ENCODE measurements at places on chromosomes 2 and 18. TPM values are rescaled to one million over a fixed set of nuclear protein-coding genes. Genes with fewer than 3 reads are reported as not detected.

WDR33 gene
- 28.6 TPM for polyA plus RNA-seq

- no peak for DNase-seq
These were observed 15.6 kb downstream of the RNF144A start for GRCh38 chr2:6932828-6933227.

DNA sequence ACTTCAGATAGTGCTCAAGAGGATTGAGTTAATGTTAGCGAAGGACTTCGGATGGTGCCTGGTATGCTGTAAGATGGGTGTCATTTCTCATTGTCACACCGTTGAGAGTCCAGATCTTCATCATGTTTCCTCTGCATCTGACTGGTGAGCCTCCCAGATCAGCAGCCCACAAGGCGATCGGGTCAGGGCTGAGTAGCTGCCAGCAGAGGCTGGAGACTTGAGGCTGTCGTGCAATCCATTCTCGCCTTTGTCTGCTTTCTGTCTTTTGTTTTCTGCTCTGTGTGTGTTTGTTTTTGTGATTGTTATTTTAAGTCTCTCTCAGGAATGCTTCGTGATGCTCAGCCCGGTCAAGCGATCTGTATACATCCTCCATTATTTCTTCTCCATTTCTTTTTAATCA is 95.8 kb downstream of the TGOLN2 start:
- no peak for DNase-seq

- DNase-seq = no peak
These were observed 1092.3 kb downstream of the BCL11A start for GRCh38 chr2:59461127-59461526.

DNA sequence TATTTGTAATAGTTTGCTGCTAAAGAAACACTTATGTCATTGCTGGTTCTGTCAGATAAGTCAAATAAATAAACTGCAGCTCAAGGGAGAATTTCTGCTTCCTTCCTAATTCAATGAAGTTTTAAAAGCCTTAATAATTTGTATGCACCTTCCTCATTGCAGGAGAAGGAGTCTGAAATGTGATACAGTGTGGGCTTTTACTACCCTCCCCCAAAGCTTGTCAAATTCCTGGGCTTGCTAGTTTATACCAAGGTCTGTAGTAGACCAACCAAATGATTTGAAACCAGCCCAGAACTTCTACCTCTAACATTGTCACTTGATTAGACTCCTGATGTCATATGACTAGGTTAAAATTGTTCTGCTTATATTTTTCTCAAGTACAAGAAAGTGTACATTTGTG is 131.8 kb downstream of the DTNA start:
- no peak for DNase-seq

GRCh38 chr2:210363261-210363660 is 48.3 kb upstream of the MYL1 start:
- no peak for DNase-seq

Data from fibroblast of lung (primary cell).